ENCODE measurements at places on chromosomes 3 and 15.

DNA sequence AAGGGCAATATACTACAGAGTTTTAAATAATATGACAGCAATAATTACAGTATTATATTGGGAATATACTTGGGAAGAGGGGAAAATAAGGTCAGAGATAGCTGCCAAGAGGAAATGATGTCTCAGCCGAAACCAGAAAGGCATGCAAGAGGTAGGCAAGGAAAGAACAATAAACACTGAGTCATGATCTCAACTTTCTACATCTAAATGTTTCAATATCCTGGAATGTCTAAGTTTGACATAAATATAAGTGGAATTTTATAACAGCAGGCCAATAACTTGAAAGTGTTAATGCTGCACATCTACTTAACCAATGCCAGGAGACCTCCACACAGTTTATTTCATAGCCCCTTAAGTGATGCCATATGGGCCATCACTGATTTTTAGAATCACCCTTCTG, 99.8 kb upstream of the CPNE4 start:
- DNase-seq, result no peak

DNA sequence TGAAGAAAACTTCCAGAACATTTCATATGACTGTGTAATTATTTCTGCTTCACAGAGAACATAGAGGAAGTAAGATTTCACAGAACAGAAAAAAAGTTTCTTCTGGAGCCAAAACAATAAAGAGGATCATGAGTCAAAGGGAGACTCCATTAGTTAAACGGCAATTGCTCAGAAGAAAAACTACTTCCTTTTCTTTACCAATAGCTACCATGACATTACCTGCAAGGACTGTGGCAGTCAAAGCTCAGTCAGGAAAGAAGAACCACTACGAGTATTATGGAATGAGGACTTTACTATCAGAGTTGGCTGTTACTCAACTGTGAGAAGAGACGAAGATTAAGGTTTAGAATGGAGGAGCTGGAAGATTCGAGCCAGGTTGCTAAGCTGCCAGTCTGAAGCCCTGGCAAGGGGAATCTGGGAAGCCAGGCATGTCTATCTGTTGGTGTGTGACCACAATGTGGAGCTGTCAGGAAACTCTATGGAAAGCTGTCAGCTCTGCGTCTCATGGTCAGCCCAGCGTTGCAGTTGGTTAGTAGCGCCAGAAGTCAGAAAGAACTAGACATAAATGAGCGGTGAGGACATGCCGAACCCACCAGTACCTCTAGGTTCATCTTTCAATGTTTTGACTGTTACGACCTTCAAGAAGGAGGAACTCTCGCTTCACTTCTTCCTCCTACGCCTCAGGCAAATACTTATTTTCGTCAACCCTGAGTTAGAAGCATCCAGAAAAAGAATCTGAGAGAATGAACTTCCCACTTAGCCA, 604.3 kb downstream of the FGF12 start:
- no peak for DNase-seq

DNA sequence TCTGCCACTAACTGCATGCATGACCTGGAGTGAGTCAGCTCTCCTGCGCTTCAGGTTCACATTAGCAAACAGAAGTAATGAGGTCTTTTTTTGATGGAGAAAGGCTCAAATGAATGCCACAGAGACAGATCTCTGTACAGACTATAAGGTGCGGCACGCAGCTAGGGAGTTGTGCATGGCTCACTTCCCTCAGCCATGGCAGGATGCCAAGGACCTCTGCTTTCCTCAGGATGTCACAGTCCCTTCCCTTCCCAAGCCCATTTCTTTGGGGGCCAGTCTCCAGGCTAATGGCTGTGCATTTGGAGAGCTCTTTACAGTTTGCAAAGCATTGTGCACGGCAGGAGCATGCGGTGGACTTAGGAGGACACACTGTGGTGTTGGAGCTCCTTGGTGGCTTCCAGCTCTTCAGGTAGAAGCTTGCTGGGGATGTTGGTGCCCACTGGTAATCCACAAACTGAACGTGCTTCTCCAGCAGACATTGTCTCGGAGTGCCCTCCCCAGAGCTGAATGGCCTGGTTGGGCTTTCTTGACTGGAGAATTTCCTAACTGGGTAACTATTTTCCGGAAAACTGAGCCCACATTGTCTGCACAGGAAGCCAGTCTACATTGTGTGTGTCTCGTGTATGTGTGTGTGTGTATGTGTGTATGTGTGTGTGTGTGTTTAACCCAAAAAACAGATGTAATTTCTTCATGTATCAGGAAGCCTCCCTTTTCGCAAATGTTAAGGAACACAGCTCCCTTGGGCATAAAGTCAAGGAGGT, 172.5 kb upstream of the TLE3 start:
- DNase-seq, result peak; percentile 55

DNA sequence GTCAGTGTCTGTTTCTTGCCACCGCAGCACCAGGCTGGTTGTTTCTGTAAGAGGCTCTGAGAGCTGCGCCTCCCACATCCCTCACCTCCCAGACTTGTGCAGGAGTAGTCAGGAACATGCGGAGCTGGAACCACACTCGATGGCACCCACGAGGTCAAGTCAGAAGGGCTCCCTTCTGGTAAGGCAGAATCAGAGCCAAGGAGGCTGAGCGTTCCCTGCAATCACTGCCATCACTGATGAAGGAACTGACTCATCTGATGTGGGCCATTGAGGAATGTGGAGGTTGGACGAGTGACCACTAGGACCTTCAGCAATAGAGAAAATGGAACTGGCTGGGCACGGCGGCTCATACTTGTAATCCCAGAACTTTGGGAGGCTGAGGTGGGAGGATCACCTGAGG, 35.7 kb upstream of the BLM start:
- no peak for DNase-seq

DNA sequence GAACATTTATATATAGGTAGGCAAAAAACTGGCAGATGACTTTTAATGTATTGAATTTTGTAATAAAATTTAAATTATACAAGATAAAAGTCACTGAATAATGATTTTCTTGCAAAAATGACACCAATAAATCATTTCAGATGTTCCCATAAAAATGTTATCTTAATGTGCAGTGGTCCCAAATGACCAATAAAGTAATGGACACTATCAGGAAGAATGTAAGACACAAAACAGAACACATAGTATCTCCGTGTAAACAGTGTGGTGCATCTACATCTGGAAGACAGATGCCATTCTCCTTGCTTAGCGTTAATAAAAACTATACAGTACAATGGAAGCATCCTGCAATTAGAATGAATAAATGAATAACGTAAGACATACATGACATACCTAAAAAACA, 41.5 kb downstream of the FGF7 start:
- DNase-seq, result no peak

DNA sequence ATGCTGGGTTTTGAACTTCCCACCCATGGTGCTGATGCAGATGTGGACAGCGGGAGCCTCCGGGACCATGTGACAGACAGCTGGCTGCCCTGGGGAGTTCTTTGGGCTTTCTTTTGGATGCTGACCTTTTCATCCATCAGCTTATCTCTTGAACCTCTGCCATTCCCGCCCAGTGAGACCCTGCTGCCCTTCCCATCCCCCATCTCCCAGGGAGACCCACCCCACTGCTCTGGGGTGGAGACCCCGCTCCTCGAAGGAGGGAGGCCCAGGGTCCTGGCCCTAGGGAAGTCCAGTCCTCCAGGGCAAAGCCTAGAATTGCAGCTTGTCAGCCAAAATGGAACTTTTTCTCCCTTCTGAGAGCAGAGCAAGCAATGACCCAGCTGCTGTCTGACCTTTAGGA, 64.0 kb downstream of the ITGA11 start:
- no peak for DNase-seq

DNA sequence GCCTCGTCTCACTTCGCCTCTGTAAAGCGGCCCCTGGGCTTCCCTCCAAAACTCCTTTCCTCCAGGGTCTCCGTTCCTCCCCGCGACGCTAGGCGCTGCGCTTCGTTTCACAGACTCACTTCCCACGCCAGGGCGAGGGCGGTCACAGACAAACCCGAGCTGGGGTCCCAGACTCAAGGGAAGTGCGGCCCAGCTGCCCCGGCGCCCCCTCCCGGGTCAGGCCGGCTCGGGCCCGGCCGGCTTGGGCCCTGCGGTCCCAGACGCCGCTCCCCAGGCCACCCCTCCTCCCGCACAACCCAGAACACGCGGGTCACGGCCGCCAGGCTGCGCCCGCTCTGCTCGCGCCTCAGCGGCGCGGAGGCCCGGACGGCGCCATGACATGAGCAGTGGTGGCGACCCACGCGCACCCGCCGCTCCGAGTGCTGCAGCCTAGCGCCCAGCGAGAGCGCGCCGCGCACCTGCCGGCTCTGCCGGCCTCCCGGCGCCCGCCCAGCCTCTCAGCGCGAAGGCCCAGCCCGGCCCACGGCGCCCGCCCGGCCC, 547 bp downstream of the NUP210 start:
- DNase-seq, result peak; percentile 32

GRCh38 chr3:40713306-40713705, 188.5 kb downstream of the ZNF621 start:
- no peak for DNase-seq

DNA sequence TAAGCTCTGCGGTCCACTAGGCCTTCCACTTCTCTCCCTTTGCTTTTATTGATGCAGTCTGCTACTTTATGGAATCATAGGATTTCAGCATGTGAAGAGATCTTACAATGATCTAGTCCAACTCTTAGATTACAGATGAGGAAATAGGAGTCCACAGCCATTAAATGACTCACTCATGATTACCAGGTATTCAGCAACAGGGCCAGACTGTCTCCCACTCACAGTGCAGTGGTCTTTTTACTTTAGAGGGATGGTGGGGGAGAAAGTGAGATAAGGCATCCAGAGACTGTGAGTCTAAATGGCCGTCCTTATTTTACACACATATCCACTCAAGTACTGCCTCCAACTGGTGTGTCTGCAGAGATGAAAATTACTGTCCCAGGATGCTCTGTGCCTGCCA, 88.5 kb upstream of the SKOR1 start:
- no peak for DNase-seq

- DNase-seq, result no peak
These were observed 363.4 kb downstream of the OTOL1 start for GRCh38 chr3:161859865-161860450.
